ENCODE measurements at places on chromosomes 7 and 10.

GRCh38 chr10:126080879-126081411, 184.6 kb downstream of the FANK1 start:
- DNase-seq: no peak

DNA sequence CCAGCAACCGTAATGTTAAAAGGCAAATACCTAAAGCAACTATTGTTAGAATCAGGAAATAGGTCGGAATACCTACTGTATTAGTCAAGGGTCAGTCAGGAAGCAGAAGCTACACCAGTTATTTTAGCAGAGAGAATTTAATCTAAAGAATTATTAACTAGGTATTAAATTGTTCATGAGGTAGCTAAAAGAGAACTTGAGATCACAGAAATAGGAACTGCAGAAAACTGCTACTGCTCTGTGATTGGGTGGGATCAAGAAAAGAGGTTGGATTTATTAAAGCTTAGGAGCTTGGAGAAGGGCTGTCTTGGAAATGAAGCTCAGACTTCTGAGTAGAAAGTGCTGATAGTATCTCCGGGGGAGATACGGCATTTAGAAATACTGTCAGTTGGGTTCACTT, 20.0 kb upstream of the ZNF438 start:
- no peak for DNase-seq

- DNase-seq: no peak
Observed at GRCh38 chr7:134371536-134371935, 54.8 kb upstream of the SLC35B4 start.

GRCh38 chr7:25913598-25914224, 238.3 kb upstream of the NFE2L3 start:
- no peak for DNase-seq

DNA sequence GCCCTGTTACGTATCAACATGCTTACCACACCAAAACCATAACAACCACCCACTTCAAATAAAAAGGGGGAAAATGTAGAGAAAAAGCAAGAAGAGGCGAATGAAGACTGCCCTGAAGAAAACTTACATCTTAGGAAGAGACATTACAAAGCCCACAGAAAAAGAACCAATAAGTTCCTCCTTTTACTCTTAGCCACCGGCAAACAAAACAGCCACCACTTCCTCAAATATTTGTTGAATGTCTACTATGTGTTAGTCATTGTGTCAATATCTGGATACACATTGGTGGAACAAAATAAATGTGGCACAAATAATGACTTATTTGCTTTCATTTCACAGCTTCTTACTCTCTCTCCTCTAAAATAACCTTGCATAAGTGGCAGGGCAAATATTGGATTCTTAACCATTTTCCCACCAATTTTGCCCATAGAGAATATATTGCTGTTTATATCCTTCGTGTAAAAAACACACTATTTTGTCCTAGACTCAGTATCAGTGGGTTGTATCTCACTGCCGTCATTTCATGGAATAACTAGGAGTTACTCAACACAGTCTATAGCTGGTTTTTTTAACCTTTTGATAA, 106.8 kb downstream of the ANK3 start:
- DNase-seq: peak; percentile 66

GRCh38 chr7:83617858-83618257, 31.1 kb downstream of the SEMA3E start:
- DNase-seq: no peak

DNA sequence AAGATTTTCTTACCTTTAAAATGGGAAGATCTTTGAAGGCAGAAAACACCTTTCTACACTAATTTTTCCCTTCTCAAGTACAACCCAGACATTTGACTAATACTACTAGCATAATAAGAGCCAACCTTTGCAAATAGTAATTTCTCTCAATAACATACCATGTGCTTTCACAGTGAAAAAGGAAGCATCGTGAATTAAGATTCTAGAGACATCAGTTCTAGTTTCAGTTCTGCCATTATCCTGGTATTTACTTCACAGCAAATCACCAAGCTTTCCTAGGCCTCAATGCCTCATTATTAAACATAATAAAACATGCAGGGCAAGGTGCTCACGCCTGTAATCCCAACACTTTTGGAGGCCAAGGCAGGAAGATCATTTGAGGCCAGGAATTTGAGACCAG, 24.9 kb downstream of the GSAP start:
- no peak for DNase-seq

DNA sequence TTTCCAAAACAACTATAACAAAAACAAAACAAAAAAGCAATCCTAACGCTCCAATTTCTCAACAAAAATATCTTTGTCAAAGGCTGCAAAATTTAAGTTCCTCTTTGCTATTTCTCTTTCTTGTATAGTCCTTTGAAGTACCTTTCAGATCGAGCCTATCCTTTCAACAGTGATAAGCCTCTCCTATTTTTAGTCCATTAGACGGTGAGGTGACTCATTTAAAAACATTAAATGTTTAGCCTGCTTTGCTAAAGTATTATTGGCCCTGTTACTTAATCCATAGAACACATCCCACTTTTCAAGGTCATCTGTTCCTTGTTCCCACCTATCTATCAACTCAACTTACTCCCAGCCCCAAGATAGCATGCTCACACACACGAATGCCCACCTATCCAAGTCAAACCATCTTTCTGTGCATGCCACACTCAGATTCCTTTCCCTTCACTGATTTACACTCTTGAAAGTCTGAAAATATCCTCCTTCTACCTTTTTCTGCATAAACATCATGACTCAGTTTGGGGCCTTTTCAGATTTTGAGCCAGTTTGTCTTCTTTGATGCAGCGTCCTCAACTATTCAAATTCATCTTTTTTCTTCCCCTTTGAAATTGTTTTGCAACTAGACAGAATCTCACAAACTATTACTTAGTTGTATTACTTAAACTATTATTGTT, 224.9 kb upstream of the TMEM229A start:
- no peak for DNase-seq

GRCh38 chr7:137975221-137975620, 26.7 kb downstream of the CREB3L2 start:
- no peak for DNase-seq

DNA sequence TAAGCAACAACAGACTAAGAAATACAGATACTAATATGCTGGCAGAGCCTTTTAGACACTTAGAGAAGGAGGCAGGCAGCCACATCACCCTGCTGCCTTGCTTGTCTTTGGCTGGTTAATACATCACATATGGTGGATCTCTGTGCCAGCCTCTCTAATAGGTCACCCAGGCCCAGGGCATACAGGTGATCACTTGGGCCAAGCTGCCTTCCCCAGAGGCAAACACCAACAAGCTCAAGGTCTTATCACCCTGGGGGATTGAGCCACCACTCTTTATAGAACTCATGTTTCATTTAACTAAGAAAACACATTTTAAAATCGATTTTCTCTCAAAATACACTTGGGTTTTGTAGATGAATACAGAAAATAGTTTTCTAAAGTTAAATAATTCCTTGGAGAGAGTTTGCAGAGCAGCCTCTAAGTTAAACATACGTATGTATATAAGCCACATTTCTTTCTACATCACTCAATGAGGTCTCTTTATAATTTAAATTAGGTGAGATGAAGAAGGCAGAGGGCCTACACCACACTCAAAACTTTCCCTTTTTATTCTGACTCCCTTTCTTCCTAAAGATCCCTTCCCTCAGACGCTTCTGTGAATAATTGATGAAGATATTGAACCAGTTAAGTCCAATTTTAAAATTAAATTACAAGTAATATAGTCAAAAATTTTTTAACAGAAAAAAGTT, 556.8 kb upstream of the GHITM start:
- no peak for DNase-seq

GRCh38 chr7:39451901-39452300, 114.3 kb upstream of the YAE1 start:
- DNase-seq: no peak

DNA sequence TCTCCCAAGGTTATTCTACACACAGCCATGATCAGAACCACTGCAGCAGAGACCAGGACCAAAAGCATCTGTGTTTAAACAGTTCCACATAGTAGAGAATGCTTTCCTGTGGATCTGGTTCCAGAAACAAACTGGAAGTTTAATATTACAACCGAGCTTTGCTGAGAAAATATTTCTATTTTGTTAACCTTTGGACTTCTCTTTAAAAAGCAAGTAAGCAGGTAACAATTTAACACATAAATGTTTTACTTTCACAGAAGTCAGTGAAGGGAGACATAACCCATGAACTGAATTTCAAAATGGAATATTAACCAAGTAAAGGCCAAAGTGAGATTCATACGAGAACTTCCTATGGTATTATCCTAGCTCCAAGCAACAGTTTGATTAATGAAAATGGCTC, 98.6 kb upstream of the PHYHIPL start:
- DNase-seq: no peak

DNA sequence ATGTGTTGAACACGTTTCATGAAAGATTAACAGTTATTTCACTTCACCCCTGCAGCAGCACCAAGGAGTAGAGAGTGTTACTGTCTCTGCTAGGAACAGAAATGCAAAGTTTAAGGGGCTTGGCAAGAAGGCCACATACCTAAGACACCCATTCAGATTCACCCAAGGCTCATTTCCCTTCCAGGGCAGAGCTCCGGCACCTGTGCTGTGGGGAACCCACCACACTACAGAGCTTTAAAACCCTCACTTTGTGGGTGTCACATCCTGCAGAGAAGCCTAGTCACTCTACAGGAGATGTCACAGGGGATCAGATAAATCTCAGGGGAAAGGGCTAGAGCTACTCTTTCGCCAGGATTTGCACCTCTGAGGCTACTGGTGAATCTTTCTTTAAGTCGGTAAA, 176.1 kb upstream of the KLF6 start:
- DNase-seq: no peak

DNA sequence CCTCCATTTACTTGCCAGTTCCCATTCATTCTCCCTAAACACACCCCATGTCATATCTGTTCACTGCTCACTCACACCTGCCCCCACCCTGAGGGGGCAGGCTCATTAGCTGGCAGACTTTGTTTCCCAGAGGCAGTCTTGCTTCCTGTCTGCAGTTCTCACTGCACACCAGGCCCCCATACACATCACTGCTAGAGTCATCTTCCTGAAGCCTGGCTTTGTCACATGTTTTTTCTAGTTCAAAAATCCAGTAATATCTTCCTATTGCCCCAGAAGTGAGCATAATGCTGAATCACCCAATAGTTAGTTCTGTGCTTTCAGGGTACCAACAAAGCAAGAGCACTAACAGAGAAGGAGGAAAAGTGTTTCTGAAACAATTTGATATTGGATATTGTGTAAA, 1.9 kb downstream of the LRRC72 start:
- DNase-seq: no peak

- no peak for DNase-seq
Observed at GRCh38 chr10:17003151-17003550, 126.5 kb downstream of the CUBN start.

DNA sequence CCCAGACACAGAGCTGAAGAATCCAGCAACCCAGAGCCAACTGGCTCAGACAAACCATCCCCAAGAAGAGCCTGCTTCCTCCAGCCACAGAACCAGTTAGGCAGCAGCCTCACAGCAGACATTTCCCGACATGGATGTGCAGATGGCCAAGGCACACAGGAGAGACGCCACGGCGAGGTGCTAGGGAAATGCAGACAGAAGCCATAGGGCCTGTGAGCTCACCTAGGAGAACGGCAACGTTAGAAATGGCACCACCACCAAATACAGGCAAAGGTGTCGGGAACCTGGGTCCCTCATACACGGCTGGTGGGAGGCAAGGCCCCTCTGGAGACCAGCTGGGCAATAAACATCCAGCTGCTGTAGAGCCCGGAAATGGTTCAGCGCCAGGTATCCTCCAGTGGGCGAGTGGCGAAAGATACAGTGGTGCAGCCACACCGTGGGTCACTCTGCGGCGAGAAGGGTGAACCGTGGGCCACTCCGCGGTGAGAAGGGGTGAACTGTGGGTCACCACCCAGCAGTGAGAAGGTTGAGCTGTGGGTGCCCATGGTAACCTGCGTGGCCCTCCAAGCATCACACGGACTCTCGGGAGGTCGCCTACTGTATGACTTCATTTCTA, 31.2 kb downstream of the JAKMIP3 start:
- no peak for DNase-seq

DNA sequence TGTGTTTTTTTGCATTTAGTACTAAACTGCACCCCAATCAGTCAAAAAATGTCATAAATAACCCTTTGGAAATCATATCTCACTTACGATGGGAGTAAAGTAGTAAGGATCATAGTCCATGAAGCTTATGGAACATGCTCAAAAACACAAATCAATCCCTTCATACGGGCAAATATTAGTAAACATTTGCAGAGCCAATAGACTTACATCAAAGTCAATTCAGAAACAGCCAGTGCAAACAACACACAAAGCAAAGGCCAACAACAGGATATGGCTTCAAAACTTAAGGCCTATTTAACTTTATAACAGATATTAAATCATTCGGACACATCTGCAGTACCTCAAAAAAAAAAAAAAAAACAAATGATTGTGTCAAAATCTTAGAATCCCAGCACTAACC, 32.1 kb downstream of the SGCE start:
- peak; percentile 90 for DNase-seq

GRCh38 chr10:79056736-79057391, 11.9 kb upstream of the ZMIZ1 start:
- no peak for DNase-seq

DNA sequence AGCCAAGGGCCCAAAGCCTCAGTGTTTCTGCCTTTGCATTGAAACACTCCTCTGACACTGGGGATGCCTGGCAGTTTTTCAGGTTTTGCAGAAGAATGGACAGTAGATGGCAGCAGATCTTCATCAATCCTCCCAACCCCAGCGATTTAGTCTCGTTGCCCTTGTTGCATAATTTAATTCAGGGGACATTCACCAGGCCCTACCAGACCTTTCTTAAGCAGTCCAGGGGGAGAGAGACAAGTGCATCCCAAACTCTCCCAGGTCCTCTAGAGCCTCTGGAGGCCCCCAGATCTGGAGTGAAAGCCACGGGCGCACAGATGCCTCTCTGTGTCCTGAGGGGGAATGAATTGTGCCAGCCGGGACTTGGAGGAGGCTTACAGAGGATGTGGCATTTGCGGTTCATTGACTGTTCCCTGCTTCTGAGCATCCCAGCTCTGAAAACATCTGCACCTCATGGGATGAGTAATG, 29.6 kb downstream of the MINDY4 start:
- peak; percentile 34 for DNase-seq

DNA sequence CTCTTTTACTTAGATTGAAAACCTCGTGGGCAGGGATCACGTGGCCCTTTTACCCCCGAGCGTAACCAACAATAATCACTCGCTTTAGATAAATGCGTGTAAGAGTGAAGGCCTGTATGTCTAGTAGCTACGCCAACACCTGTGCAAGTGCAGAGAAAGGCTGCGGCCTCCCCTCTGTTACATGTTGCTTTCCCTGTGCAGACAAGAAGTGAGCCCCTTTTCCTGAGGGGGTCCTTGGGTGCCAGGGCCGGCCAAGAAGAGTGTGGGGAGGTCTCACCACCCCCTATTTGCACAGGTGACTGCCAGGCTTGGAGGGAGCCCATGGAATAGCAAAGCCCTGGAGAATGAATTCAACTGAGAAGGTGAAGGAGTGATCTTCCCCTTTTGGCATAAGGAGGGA, 35.6 kb upstream of the CNPY1 start:
- DNase-seq: no peak
